ENCODE measurements at places on chromosomes 1 and 21. TPM values are rescaled to one million over a fixed set of nuclear protein-coding genes. Genes with fewer than 3 reads are reported as not detected.

GRCh38 chr1:114219172-114219868 is 65.7 kb upstream of the SYT6 start:
- no peak for DNase-seq

GRCh38 chr1:2300004-2300771 is 72.1 kb downstream of the SKI start:
- DNase-seq, result no peak

DNA sequence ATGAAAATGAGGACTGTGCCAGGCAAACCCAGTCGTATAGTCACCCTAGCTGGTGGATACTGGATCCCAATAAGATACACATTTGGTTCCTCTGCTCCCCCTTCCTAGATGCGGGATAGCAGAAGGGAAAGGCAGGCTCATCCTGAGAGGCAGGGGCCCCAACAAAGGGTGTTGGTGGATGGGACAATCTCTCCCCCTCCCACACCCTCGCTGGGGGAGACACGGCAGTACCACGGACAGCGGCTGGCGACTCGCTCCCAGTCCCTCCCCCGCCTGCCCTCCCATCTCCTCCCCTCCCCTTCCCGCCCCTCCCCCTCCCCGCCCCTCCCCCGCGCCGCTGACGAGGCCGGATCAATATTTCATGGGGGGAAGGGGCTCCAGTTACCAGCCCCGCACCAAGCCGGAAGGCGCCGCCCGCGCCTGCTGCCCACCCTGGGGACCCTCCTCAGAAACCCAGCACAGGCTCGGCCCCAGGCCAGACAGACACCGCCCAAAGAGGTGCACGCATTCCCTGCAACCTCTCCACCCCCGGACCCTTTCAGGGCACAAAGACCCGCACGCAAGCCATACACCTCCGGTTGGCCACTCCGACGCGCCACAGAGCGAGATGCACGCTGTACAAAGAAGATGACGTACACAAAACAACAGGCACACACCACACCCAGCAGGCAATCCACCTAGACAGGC is 11.5 kb downstream of the RIMS3 start:
- DNase-seq, result no peak

DNA sequence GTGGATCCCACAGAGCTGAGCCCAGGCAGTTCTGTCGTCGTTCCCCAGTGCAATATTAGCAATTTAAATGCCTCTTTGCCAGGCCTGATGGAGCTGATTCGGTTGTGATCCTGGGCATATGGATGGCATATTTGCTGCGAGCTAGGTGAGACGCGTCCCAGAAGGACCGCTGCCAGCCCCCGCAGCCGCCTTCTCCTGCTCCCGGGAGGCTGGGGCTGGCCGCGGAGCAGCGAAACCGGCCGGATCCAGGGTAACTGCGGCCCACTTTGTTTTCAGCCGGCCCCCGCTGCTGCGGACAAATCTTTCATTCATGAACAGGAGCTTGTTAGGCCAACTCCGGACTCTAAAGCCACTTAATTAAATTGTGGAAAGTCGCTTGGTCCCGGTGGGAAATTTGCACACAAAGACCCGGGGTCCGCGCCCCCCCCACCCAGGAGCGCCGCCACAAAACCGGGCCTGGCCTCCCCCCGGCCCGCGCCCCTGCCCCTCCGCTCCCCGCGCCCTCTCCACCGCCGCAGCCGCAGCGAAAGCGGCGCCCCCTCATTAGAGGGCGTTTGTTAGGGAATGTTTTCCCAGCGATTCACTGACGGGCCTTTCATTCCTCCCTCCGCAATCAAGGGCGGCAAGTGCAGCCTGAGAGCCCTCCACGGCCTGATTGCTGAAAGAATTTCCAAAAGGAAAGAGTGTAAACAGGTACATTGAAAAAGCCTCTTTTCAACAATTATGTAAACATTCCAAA is 383.3 kb downstream of the RRAGC start:
- DNase-seq, result no peak

DNA sequence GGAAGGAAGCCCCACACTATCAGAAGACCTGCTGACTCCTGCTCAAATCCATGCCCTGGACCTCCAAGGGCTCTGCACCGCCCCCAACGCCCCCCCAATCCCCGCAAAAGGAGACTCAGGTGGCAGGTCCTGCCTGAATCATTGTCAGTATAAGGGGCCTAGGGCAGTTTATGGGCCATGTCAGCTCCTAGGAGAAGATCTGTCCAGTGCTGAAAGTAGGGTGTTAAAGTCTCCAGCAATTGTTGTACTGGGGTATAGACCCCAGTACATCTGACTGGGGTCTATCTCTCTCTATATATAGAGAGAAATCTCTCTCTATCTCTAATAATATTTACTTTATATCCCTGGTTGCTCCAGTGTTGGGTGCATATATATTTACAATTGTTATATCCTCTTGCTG is 12.1 kb upstream of the OLIG2 start:
- no peak for DNase-seq

DNA sequence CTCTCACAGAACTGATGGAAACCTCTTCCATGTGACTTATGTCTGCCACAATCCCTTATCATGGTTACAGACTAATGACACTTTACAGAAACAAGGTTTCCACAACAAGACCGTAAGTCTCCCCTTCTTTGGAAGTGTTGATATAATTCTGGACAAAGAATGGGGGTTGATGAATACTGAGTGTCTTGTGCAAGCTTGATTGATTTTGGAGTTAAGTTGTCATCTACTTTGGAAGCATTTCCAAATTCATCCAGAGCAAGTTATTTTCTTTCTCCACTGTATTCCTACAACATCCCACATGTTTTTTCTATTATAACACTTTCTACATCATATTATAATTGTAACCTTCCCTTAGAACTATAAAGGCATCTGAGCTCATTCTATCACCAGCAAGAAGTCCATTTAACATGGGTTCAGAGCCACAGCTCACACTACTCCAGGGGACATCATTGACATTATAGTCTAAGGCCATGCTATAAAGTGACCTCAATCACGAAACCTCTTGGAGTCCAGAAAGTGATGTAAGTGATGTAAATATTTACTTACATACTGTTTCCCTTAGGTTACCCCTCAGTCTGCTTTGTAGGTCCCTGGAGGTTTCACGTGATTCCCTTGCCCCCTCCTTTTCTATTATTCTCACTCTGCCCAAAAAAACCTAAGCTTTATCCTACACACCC is 125.7 kb upstream of the PBX1 start:
- DNase-seq, result no peak

DNA sequence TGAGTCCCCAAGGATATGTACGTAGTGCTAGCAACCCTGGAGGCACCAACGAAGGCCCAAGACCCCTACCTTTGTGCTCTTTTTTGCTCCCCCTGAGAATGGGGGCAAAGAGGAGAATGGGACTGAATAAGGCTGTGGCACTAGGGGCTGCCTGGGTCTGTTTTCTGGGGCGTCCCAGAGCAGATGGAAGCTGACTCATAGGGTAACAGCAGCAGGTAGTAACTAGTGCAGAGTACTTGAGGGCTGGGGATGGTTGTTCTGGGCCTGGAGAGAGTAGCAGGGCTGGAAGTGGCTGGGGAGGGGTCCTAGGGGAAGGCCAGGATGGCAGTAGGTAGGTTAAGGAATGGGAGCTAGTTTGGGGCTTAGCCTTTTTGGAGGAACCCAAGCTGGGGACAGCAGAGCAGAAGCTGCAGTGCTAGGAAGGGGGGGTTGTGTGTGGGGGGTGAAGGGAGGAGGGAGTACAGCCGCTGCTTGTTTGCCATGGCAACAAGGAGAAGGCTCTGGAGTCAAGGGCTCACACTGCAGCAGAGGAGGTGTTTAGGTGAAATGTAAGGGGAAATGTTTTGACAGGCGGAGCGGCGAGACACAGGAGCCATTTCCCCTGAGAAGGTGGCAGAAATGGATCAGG is 1.8 kb downstream of the NCDN start:
- no peak for DNase-seq

DNA sequence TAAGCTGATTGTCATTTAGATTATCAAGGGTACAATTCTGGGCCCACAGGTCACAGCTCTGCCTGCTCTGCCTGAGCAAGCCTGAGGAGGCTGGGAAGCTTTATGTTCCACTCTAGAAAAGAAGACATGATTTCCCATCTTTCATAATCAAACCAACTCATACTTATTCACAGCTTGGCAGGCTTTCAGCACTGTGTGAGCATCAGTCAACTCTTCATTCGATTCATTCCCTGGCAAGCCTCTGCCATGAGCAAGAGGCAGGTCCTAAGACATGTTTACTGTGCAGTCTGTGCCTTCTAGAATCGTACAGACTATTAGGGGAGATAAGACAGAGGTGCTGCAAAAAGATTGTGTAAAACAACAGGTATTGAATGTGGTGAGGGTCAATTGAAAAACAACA is 24.5 kb upstream of the KIRREL1 start:
- DNase-seq, result no peak

- DNase-seq, result peak; percentile 48
Observed at GRCh38 chr21:38438462-38438893, 59.8 kb downstream of the ERG start.

- DNase-seq, result no peak
Observed at GRCh38 chr21:36671836-36672235, 27.1 kb upstream of the SIM2 start.

- no peak for DNase-seq
Observed at GRCh38 chr1:65167586-65168242, 19.7 kb downstream of the AK4 start.

- DNase-seq, result no peak
Observed at GRCh38 chr1:181525104-181525721, 41.9 kb downstream of the CACNA1E start.

- no peak for DNase-seq
Observed at GRCh38 chr1:49213301-49213700, 436.6 kb upstream of the BEND5 start.

DNA sequence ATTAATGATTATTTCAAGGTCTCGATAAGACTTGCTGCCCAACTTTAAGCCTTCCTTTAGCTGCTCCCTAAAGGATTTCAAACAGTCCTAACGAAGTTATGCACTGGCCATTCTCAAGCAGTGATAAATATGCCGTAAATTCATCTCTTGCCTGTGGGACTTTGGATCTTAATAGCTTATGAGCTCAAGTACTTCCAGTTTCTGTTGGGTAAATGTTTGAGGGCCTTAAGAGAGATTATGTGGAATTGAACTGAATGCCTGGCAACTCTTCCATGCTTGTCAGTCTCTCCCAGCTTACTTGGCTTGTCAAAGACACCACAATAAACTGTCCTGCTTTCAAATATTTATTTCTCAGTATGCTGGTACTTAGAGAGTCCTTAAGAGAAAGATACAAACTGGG is 3.5 kb upstream of the OR10J4 start:
- no peak for DNase-seq

DNA sequence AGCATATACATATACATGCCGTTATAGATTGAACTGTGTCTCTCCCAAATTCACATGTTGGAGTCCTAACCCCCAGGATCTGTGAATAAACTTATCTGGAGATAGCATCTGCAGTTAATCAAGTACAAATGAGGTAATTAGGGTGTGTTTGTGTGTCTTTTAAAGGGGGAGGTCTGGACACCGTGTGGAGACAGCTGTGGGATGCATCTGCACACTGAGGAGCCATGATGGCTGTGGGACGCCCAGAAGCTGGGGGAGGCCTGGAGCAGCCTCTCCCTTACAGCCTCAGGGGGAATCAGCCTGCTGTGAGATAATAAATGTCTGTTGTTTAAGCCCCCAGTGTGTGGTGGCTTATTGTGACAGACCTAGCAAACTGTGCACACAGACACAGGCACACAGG is 51.8 kb upstream of the COL18A1 start:
- no peak for DNase-seq

DNA sequence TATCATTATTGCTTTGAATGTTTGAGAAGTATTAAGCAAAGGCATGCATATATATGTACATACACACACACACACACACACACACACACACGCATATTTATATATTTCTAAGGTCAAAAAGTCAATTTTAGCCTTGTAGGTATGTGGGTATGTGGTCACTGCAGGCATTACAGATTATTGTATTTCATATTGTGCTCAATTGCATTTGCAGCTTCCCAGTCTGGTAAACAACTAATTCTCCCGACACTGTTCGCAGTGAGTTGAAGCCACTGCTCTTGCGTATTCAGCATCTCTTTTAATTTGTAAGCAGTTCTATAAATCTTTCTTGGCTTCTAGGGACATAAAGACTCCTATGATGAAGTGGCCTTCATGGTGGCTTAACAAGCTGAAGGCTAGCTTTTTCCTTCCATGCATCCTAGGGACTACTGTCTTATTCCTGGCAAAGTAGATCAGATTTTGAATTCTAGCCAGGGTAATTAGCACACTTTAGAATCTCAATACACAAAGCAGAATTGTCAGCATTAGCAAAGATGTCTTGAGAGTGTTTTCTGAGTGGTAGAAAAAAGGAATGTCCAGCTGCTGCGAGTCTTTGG is 368.6 kb upstream of the NEGR1 start:
- no peak for DNase-seq

DNA sequence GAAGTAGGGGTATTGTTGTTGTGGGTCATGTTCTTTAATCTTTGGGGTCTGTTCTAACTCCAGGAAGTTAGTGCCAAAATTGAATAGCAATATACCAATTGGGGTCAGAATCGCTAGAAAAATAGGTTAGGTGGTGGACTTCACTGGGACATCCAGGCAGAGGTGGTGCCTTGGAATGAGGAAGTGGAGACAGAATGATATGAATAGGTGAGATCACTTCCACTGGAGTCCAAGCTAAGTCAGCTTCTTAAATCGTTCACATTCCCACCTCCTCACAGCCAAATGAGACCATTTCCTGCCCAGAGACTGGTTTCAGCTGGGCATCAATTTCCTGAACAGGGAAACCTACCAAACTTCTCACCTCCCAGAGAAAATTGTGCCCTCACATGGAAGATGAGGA is 137.8 kb upstream of the RAB4A start:
- no peak for DNase-seq

C1orf226 gene
- 10.2 TPM for total RNA-seq

TCEA3 gene
- 13.2 TPM for total RNA-seq

RIMKLA gene
- total RNA-seq, result 0.32 TPM

F3 gene
- 213 TPM for total RNA-seq

TBX15 gene
- 4.1 TPM for total RNA-seq

RXRG gene
- total RNA-seq, result 0.96 TPM

CYP4A22 gene
- 1.0 TPM for total RNA-seq

EDARADD gene
- total RNA-seq, result 0.25 TPM

MAP10 gene
- 4.6 TPM for total RNA-seq

All from omental fat pad (tissue), 4 donors.